ENCODE measurements at places on chromosomes 11 and 22.

DNA sequence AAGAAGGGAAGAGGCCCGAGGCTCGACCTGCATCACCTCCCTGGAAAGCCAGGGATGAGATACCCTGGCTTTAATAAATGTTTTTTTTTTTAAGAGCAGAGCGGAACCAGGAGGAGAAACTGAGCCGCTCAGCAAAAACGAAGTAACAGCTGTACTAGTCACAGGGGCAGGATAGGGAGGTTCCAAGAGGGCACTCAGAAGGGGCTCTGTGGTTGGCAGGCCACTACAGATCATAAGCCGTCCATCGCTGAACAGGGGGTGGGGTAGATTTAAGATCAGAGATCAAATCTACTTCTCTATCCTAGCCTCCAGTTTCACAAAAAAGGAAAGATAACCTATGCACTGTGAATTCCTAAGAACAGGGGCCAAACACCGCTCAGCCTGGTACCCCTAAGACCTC, 625 bp downstream of the EIF3D start:
- no peak for DNase-seq

DNA sequence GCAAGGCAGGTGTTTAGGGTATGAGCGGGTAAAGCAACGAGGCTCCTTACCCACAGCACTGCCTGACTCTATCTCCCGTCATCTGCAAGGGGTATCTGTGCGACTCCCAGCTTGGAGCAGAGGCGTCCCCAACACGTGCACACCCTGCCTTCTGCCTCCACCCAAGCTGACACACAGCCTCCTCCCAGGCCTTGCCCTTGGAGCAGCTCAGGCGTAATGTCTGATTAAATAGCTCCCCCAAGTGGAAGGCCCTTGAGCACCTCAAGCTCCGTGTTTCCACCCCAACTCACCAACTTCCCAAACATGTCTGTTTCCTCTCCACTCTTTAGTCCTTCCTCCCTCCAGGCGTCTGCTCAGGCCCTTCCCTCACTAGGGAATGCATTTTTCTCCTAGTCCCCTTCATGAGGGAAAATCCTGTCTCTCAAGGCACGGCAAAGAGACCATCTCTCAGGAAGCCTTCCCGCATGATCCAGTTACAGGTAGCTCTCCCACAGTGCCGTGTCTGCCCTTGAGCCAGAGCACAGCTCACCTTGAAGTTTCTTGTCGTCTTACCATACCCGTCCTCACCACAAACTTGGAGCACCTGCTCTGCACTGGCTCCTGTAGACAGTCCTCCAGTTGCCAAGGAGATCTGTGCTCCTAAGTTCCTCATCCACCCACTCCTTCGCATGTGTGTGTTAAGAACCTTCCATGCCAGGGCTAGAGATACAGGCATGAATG, 15.8 kb downstream of the CYB5R2 start:
- DNase-seq: peak; percentile 32

GRCh38 chr11:95337972-95338429, 107.0 kb upstream of the SESN3 start:
- no peak for DNase-seq

GRCh38 chr22:46011627-46012181, 34.7 kb upstream of the WNT7B start:
- no peak for DNase-seq

GRCh38 chr11:1051356-1052132, 15.0 kb upstream of the MUC6 start:
- DNase-seq: no peak

- no peak for DNase-seq
These were observed 12.3 kb upstream of the TXN2 start for GRCh38 chr22:36493690-36494110.

DNA sequence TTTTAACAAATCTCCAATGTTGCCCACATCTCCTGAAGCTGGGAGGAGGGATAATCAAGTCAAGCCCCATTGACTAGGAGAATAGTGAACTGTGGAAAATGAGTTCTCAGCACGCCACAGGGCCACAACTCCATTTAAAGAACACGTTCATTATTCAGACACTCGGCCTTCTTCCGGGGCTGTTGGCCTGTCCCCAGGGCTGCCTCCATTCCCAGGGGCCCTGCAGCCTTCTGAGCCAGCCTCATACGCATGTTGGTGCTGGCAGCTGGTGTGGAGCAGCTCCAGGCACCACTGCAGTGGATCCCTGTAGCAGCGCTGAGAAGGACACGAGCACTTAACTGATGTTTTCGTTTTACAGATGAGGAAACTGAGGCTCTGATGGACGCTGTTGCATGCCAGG, 87.5 kb upstream of the RCN1 start:
- no peak for DNase-seq

DNA sequence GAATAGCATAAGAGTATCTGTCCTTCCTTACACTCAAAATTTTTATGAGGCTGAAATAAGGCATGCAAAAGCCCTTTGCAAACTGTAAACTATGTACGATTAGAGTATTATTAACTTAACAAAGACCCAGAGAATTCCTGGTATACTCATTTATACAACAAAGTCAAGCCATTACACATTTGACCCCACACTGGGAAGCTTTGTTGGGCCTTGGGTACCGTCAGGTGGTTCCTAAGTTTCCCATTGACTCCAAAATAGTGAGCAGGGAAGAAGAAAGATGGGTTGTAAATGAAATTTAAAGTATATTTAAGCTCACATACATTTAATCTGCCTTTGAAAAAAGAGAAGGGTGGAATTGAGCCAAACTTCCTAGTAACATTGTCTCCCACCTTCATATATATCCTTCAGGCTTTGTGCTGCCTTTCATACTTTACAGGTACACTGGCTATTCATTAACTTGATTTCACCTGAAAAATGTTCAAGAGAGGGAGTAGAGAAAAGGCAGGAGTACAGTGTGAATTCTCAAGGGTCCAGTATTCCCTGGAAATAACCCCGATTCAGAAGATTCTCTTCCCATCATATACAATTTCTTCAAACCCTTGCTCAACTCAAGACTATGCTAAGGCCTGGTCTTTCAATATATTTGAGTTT, 68.6 kb downstream of the SOX6 start:
- no peak for DNase-seq
